HepG2 (cell line): ENCODE measurements at places on chromosomes 5 and 9. TPM values are rescaled to one million over a fixed set of nuclear protein-coding genes. Genes with fewer than 3 reads are reported as not detected.

DNA sequence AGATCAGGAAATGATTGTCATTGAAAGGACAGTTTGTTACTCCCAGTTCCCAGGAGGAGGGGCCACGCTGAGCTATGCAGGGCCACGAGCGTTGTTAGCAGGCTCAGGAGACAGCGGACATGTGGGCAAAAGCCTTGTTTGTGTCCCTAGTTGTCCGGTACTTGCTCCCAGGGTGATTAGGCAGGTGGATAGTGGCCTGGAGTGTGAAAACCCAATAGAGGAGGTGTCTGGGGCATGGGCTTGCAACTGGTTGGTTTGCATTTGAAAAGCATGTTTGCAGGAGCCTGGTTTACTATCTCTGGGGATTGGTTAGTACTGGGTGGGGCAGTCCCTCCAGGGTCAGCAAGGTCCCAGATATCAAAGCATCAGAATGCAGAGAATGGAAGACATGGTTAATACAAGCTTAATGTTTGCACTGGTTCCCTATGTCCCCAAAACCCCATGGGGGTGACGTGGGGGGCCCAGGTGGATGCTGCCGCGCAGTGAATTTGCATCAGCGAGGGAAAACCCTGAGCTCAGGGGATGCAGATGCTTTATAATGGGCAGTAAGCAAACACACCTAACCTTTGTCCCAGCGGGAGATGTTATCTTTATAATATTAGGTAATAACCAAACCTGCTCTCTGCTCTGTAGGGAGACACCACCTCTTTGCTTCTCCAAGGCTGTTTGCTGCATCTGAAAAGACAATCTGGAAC is 39.7 kb downstream of the ROPN1L start:
- no peaks in the 10 kb centered on the region for H3K27me3 ChIP-seq
- H3K27ac ChIP-seq = no peak overlapping the region
- no peak overlapping the region for H3K4me3 ChIP-seq
- peak; percentile 53 for DNase-seq

The AQP7 gene
- total RNA-seq = 0.58 and 1.9 TPM in 2 replicates

The IPPK gene
- 14.1 and 15.1 TPM in 2 replicates for total RNA-seq

DNA sequence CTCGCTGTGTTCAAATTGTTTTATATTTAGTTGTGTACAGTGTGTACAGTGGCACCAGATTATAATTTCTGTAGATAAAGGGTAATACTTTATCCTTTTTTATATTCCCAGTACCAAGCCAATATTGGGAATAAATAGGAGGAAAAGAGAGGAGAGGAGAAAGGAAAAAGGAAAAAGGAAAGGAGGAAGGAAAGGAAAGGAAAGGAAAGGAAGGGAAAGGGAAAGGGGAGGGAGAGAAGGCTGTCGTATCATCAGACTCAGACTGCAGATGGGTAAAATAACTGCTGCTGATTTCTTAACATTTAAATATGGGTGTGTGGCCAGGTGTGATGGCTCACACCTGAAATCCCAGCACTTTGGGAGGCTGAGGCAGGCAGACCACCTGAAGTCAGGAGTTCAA is 51.0 kb downstream of the C5orf22 start:
- H3K27me3 ChIP-seq = peaks cover 2% of the 10 kb centered on the region; the same call in 1 of the 2 replicates
- no peak overlapping the region for H3K27ac ChIP-seq
- no peaks in the 10 kb centered on the region for H3K4me1 ChIP-seq
- no peaks in the 10 kb centered on the region for H3K36me3 ChIP-seq

The SHOC1 gene
- not detected in 2 replicates for total RNA-seq

DNA sequence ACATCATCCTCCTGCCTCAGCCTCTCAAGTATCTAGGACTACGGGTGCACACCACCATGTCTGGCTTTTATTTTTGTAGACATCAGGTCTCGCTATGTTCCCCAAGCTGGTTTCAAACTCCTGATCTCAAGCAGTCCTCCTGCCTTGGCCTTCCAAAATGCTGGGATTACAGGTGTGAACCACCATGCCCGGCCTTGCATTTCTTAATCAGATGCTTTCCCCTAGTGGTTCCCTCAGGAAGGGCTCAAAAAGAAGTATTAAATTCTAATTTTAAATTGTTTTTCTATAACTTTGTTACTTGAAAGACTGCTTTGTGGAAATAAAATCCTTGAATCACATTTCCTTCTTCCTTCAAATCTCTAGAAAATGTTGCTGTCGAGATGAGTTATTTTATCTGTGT is 79.5 kb upstream of the ROR2 start:
- H3K4me1 ChIP-seq = no peaks in the 10 kb centered on the region
- peaks cover 19% of the 10 kb centered on the region; the same call in 2 of the 3 replicates for H3K36me3 ChIP-seq
- no peaks in the 10 kb centered on the region for H3K27me3 ChIP-seq
- DNase-seq = no peak
- no peak overlapping the region for H3K27ac ChIP-seq

The DDX4 gene
- not detected in 2 replicates for total RNA-seq

GRCh38 chr9:134853893-134854292 is 26.7 kb upstream of the FCN2 start:
- no peaks in the 10 kb centered on the region for H3K4me1 ChIP-seq
- H3K27me3 ChIP-seq = no peaks in the 10 kb centered on the region
- H3K4me3 ChIP-seq = no peak overlapping the region
- no peaks in the 10 kb centered on the region for H3K36me3 ChIP-seq

GRCh38 chr9:7936163-7936562 is 136.6 kb upstream of the DMAC1 start:
- no peak for DNase-seq
- H3K27ac ChIP-seq = no peak overlapping the region
- no peaks in the 10 kb centered on the region for H3K36me3 ChIP-seq
- no peaks in the 10 kb centered on the region for H3K4me1 ChIP-seq

GRCh38 chr9:2916382-2916985 is 72.6 kb upstream of the PUM3 start:
- no peak for DNase-seq
- H3K36me3 ChIP-seq = no peaks in the 10 kb centered on the region
- H3K27me3 ChIP-seq = no peaks in the 10 kb centered on the region

The IL3 gene
- not detected in 2 replicates for total RNA-seq

DNA sequence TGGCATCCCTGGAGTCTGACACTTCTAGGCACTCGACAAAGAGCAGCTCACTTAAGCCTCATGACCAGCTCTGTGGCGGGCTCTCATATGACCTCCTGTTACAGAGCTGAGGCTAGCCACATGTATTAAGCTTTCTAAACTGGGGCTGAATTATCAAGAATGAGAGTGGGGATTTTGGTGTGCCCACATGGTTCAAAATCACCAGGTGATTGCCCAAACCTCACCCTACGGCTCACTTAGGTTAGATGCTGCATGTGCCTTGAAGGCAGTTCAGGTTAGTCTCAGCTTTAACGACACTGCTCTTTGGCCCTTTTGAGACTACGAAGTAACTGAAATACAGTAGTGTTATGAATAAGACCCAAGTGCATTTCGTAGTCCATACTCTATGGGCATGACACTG is 39.4 kb upstream of the SMIM32 start:
- no peaks in the 10 kb centered on the region for H3K4me1 ChIP-seq
- no peak overlapping the region for H3K27ac ChIP-seq
- no peak for DNase-seq
- H3K4me3 ChIP-seq = no peak overlapping the region
- no peaks in the 10 kb centered on the region; the same call in 1 of the 2 replicates for H3K27me3 ChIP-seq
- H3K36me3 ChIP-seq = no peaks in the 10 kb centered on the region
